Ascending aorta (tissue), 2 donors: ENCODE measurements at places on chromosomes 16 and 17.
A peak's percentile ranks its signal among the peaks of the same experiment; 100 is the strongest.

GRCh38 chr17:64742326-64742725, 80.2 kb upstream of the SMURF2 start:
- DNase-seq = no peak

DNA sequence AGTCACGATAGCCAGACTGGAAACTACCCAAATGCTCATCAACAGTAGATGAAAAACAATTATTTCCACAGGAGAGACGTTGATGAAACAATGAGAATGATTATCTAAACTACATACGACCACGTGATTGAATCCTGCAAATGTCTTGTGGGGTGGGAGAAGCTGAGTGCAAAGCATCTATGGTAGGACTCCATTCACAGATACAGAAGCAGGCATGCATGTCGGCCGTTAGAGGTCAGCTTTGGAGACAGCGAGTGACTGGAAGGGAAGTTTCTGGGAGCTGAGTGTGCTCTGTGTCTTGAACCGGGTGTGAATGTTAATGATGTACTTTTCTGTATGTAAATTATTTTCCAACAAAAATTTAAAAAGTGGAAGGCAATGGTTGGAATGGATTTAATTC, 71.5 kb upstream of the DNAJA2 start:
- no peak for DNase-seq

GRCh38 chr16:11135464-11135973, 120.5 kb downstream of the SOCS1 start:
- no peak for DNase-seq

GRCh38 chr16:55257966-55258613, 65.9 kb upstream of the IRX6 start:
- DNase-seq = no peak

DNA sequence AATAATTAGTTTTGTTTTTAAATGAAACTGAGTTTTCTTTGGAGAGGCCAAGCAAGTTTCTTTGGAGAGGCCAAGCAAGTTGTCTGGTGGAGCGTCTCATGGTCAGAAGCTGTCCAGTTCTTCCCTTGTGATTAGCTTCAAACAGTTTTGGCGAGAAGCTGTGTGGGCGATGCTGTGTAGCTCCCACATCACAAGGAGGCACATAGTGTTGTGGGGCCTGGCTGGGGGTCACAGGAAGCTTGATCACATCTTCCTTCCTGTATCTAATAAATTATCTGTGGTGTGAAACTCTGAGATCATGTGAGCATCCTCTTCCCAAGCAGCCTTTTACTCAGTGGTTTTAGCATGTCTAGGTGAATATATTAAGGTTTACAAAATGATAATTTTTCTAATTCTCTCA, 33.9 kb downstream of the SPECC1 start:
- no peak for DNase-seq

DNA sequence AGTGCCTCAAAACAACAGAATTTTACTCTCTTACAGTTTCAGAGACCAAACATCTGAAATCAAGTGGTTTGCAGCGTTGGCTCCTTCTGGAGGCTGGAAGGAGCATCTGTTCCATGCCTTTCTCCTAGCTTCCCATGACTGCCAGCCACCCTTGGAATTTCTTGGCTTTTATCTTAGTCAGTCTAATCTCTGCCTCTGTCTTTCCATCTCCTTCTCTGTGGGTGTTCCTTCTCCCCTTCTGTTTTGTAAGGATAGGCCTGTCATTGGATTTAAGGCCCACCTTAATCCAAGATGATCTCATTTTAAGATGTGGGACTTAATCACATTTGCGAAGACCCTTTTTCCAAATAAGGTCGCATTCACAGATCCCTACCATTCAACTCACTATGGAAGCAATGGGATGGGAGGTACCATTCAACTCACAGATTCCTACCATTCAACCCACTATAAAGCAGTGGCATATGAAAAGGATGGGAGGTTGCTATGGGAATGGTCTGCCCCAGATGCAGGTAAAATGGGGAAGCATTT, 321.8 kb downstream of the WWOX start:
- no peak for DNase-seq

GRCh38 chr17:78986048-78986648, 6.4 kb upstream of the LGALS3BP start:
- no peak for DNase-seq

GRCh38 chr17:58487589-58488427, at the start of gene HSF5:
TSS of gene HSF5 (minus strand) at chr17:58488408. CDS start at chr17:58488274, 134 bp downstream.
- DNase-seq = no peak

GRCh38 chr16:28826141-28826540, 3.3 kb downstream of the ATXN2L start:
- no peak for DNase-seq

DNA sequence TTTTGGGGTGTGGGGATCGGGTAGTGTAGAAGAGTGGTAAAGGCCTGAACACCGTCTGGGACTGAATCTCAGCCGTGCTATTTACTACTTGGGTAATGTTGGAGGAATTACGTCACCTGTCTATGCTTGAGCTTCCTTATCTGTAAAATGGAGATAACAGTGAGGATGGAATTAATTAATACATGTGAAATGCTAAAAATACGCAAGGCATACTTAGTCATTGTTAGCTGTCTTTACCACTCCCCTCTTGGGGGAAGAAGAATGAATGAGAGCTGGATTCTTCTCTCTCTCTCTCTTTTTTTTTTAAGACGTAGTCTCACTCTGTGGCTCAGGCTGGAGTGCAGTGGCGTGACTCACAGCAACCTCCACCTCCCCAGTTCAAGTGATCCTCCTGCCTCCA, 41.1 kb upstream of the TANGO6 start:
- no peak for DNase-seq

DNA sequence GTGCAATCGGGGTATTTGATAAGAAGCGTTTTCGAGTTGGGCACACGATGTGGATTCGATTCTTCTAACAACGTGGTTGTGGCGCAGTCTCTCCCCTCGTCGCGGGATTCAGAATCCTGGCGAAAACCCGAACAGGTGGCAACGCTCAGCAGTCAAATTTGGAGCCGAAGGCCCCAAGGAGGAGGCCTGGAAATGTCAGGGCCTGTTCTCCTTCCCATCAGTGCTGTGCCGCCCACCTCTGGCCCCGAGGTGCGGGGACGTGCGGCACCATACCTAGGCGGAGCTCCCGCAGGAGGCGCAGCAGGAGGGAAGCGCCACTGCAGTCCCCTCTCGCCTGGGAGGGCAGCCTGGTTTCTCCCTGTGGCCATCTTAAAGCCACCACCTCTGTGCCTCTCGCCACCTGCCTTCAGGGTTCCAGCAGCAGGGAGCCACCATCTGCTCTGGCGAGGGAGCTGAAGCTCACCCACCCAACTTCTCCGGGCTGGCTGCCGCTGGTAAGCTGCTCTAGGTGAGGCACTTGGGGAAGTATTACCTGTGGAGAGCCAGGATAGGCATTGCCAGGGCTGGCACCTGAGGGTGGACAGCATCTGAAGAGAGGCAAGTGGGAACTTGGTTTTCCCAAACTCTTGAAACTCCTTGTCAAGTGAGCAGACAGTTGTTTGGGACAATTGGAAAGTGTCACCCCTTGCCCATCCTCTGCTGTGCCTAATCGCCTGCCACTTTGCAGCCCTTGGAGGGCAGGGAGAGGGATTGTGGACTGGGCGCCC, 2.6 kb upstream of the AATF start:
- no peak for DNase-seq

DNA sequence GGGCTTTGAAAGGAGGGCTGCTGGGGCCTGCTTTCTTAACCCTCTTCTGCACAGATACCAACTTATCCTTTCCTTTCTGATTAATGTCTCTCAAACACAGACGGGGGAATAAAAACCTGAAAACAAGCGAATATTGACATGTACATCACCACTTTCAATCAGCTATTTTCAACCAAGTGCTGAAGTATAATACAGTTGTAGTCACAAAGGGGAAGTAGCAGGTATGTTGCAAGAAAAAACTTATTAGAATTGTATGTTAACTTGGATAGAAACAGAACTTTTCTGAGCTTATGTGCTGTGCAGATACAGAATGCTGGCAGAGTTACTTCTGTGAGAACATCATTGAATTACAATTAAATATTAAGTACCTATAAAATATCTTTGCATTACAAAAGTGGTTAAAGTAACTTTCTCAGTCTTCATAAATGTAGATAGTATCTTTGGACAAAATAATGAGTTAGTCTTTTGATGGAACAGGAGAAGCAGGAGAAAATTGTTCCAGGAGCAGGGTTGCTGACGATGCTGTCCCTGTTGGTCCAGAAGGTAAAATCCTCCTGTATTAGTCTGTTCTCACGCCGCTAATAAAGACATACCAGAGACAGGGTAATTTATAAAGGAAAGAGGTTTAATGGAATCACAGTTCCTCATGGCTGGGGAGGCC, 59.5 kb downstream of the RPTOR start:
- no peak for DNase-seq

DNA sequence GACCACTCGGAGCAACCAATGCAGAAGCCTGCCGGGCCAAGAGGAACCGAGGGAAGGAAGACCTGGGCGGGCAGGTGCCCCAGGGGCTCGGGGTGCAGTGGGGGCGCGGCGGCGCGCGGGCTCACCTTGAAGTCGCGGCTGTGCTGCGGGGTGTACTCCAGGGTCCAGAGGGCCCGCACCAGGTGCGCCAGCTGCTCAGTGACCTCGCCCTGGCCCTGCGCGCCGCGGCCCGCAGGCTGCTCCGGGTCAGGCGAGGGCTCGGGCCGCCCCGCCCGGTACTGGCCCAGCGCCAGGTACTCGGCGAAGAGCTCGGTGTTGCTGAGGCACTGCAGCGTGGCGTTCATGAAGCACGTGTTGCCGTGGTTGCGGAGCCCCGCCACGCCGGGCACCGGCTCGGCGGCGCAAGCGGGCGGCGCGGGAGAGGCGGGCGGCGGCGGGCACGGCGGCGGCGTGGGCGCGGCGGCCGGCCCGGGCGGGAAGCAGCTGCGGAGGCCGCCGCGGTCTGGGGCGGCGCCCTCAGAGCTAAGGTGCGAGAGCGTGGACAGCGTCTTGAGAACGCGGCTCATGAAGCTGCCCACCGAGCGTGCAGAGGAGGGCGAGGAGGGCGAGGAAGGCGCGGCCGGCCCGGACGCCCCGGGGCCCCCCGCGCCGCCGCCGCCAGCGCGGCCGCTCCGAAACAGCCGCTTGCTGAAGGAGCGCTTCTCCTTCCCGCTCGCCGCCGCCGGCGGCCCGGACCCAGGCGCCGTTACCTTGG, 562 bp downstream of the USP31 start:
- DNase-seq = peak; percentile 21

DNA sequence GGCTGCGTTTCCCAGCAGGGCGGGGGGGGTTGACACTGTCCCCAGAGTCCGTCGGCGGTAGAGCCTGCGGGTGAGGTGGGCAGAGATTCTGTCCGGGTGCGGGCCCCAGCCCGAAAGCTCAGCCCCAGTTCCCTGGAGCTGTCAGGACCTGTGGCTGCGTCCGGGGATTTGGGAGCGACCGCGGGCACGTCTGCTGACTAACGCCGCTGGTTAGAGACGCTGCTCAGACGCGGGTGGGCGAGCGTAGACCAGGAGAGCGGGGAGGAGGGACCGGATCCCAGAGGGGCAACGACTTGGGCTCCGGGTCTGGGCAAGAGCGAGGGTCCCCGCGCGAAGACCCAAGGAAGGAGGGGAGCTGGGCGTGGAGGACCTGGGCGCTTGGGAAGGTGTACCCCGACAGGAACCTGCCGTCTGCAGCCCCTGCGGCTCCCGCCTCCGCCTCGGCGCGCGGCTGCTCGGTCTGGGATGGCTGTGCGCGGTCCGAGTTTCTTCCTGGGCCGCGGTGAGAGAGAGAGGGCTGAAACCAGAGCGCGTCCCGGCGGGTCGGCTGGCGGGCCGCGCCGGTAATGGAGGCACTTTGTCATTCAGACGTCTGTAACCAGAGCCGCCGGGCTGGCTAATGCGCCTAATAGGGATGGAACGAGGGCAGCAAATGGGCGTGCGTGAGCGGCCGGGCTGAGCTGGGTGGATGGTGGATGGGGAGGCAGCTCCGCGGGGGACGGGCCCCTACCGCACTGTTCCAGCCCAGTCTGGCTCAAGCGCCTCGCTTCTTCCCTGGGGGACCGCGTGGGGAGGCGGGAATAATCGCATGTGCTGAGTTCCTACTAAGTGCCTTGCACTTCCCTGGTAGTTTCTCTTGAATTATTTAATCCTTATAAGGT, 2.3 kb downstream of the NGFR start:
- DNase-seq = peak; percentile 55

DNA sequence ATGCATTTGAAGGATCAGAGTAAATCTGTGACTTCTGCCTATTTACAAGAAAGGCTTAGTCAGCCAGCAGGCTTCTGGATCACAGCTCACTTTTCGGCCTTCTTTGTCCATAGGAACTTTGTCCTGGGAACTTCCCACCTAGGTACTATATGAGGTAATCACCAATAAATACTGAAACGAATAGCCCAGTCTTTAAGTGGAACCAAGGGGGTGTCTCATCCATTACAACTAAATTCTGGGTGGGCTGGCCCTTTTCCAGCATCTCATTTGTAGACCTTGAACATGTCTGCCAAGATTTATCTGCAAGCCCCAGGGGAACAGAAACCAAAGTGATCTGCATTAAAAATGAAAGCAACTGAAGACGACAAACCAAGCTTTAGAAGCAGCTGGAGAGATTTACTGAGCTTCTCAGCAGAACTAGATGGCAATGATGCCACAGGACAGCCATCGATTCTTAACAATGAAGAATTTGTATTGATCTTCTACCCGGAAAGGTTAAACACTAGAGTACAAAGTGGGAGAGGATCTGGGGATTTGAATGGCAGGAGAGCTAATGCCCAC, 55.5 kb downstream of the SNX11 start:
- DNase-seq = no peak

DNA sequence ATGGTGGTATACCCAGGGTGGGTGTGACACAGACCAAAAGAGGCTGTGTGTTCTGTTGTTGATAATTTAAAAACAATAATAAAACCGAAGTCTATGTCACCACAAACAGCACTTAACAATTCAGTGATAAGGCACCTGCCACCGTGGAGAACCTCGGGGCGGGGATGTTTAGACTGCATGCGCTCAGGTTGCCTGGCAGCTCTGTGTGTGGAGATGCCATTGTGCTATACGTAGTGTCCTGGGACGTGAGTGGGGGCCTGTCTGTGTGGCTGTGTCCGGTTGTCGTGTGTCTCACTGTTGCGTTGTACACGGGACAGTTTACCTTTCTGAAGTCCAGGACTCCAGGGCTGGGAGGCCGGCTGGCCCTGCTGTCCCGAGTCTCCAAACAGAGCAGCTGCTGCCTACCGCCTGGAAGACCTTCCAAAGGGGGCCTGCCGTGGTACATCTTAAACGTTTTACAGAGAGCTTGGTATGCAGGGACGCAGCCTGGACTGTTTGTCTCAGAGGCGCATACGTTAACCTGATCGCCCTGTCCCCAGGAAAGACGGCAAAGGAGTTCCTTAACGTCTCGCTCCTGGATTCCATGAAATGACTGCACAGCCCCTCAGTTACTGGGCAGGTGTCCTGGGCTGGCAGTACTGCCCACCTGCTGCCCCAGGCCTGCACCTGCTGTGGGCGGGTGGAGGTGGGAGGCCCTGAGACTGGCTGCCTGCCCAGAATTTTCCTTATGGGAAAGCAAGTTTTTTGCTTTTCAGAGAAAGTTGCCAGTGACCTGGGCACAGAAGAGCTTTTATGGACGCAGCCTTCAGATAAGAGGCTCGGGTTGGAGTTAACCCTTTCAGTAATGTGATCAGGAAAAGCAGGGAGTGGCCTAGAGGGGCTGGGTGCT, 19.0 kb downstream of the SPIRE2 start:
- no peak for DNase-seq
